Esophagus mucosa (tissue), 1 donor: ENCODE measurements at places on chromosomes 3 and 15. TPM values are rescaled to one million over a fixed set of nuclear protein-coding genes. Genes with fewer than 3 reads are reported as not detected.
A peak's percentile ranks its signal among the peaks of the same experiment; 100 is the strongest.

- ATAC-seq: no peak
Observed at GRCh38 chr15:95375281-95375680, 955.2 kb upstream of the NR2F2 start.

GRCh38 chr3:88291486-88291885 lies 141.7 kb downstream of the C3orf38 start:
- ATAC-seq: no peak

DNA sequence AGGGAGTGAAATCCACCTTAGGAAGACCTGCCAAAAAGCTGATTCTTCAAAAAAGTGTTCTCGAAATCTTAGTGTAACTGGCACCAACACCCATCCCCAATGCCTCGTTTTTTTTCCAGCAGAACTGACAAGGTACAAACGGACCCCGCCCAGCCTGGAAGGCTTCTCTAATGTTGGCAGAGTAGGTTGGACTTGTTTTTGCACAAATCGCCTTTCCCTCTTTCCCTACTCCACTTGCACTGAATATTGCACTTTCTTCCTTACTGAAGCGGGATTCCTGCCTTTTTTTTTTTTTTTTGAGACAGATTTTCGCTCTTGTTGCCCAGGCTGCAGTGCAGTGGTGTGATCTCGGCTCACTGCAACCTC lies 544 bp upstream of the TIMMDC1 start:
- ATAC-seq: peak; percentile 51

- no peak for ATAC-seq
Observed at GRCh38 chr3:68207327-68207726, 552.9 kb upstream of the SUCLG2 start.

GRCh38 chr3:110910346-110910955 lies 161.2 kb upstream of the NECTIN3 start:
- no peak for ATAC-seq

DNA sequence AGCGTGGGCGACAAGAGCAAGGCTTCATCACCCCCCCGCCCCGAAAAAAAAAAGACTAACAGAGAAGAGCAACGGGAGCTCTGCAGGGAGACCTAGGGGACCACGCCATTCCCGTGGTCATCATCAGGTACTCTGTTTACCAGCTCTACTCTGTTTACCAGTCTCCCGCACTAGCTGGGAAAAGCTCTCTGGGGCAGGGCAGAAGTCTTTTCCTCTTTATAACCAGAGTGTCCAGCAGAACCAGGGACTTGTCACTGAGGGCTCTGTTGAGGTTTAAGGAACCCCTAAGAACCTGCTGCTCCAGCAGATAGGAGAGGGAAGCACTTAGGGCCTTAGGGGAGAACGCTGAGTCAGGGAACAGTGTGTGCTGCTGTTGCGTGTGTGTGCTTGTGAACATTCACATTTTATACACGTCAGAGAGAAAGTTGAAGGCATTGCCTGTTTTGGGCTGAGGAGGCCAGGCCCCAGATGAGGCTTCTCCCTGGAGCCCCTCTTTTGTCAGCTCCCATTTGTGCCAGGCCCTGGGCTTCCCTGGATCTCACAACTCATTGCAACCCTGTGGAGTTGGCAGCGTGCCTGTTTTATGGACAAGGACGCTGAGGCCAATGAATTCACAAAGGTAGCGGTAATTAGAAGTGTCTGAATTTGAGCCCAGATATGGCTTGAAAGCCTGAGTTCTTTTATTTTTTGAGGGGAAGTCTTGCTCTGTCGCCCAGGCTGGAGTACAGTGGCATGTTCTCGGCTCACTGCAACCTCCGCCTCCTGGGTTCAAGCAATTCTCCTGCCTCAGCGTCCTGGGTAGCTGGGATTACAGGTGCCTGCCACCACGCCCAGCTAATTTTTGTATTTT lies 24.2 kb upstream of the ERICH6 start:
- ATAC-seq: peak; percentile 91

DNA sequence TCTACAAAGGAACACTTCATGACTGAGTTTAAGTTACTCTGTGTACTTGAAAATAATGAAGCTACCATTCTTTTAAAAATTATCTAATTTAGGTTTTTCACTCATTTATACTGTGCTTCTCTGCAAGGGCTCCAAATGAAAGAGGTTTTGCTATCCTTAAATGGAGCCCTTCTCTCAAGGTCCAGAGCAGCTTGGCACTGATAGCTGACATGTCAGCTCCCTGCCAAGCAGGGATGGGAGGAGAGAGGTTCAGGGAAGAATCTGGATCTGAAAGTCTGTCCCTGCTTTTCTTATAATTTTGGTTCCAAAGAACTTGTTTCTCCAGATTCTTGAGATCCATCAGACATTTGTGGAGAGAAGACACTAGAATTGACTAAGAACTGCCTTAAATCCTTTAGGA lies 39.1 kb downstream of the MRPS11 start:
- ATAC-seq: no peak

The CELSR3 gene
- 0.88 TPM for total RNA-seq

The SNURF gene
- 3.9 TPM for total RNA-seq

The EPHB1 gene
- total RNA-seq: 0.40 TPM

The GPR149 gene
- not detected for total RNA-seq
